ENCODE measurements at places on chromosomes 3 and 15. TPM values are rescaled to one million over a fixed set of nuclear protein-coding genes. Genes with fewer than 3 reads are reported as not detected.

Gene ANXA2
- total RNA-seq, result 366 TPM

Gene P4HTM
- total RNA-seq, result 48.4 TPM

Gene TP63
- total RNA-seq, result 1.6 TPM

Gene PRR20G
- total RNA-seq, result not detected

Gene SLC22A13
- 0.62 TPM for total RNA-seq

Gene GRM2
- 0.82 TPM for total RNA-seq

Gene ZNF609
- total RNA-seq, result 72.0 TPM

Gene SCAPER
- 43.1 TPM for total RNA-seq

Gene ADAMTS9
- 53.8 TPM for total RNA-seq

Gene BNIP2
- total RNA-seq, result 62.4 TPM

Gene SLC51B
- not detected for total RNA-seq

Gene GOLGA6D
- total RNA-seq, result 0.13 TPM

Gene LDHAL6B
- total RNA-seq, result not detected

Gene CSPG4
- total RNA-seq, result 0.41 TPM

Gene NTRK3
- total RNA-seq, result not detected

Gene CTXND1
- total RNA-seq, result 1.1 TPM

Gene CACNA2D2
- total RNA-seq, result 6.9 TPM

Gene GOLGA6L10
- total RNA-seq, result 9.5 TPM

Gene ADAMTSL3
- total RNA-seq, result 0.24 TPM

Gene NME9
- total RNA-seq, result 2.3 TPM

Gene TRAIP
- total RNA-seq, result 16.2 TPM

Gene GPR160
- 33.7 TPM for total RNA-seq

Gene SUMF1
- 25.0 TPM for total RNA-seq

Gene CAMP
- total RNA-seq, result not detected

Gene TMEM207
- total RNA-seq, result not detected

Gene FAM227B
- total RNA-seq, result 8.3 TPM

Gene CPEB1
- 0.60 TPM for total RNA-seq

Gene ANKUB1
- total RNA-seq, result not detected

Gene HIGD2B
- not detected for total RNA-seq

Measured in progenitor cell of endocrine pancreas (in vitro differentiated cells).